ENCODE measurements at places on chromosomes 1 and 21.
A peak's percentile ranks its signal among the peaks of the same experiment; 100 is the strongest.

GRCh38 chr1:154406886-154407197 is 1.7 kb downstream of the IL6R start:
- DNase-seq, result no peak

DNA sequence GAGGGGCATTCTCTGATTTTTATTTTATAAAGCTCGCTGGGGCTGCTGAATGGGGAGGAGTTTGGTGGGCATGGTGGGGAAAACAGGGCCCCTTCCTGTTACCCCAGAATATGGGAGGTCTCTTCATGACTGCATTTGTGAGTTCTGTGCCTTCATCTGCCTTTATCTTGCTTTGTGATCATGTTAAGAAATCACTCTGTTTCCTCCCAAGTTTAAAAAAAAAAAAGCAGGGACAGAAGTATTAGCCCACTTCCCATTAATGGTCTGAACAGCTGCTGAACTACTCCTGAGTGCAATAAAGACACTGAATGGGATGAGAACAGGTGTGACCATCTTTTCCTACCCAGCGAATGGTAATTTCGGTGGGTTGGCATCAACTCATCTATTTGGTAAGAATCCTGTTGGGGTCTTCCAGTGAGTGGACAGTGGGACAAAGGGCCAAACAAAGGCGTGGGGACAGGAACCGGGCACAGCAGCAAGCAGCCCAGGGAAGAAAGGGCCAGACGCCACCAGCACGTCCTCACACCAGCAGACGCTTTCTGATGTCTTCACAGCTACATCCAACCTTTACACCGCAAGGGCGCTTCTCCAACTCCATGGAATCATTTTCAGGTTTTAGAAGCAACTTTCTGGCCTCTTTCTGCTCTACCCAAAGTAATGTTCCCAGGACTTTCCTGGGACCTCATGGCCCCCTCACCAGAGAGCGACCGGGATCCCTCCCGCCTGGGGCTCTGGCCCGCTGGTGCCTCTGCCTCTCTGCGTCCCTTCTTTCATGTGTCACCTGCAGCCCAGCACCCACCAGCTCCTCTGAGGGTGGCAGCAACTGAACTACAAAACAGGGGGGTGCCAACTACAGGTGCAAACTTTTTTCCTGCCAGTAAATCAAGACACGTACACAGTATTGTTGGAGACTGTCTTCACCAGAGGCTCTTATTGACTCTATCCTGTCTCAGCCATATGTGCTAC is 160.2 kb downstream of the ADSS2 start:
- DNase-seq, result no peak

DNA sequence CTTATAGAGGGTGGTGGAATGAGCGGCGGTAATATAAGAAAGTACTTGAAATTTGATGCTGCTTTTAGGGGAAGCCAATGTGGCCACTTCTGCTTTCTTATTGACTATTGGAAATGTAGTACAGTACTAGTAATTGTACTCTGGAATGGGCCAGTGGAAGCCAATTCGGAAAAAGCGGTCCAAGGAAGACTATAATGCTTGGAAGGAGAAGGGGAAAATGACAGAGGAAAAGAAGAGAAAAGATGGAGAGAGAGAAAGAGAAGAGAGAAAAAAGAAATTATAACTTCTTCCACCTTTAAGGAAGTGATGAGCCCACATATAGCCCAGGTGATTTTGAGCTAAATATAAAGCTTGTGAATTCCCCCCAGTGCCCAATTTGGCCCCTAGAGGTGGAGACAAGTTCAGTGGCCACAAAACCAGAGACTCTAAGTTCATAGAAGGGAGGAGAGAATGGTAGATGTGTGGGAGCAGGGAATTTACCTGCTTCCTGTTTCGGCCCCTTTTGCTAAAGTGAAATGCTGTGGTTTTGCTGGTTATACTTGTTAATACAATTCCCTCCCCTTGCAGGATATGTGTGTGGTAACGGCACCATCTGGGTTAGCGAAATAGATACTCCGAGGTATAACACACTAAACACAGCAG is 35.7 kb upstream of the DUSP10 start:
- DNase-seq, result no peak

DNA sequence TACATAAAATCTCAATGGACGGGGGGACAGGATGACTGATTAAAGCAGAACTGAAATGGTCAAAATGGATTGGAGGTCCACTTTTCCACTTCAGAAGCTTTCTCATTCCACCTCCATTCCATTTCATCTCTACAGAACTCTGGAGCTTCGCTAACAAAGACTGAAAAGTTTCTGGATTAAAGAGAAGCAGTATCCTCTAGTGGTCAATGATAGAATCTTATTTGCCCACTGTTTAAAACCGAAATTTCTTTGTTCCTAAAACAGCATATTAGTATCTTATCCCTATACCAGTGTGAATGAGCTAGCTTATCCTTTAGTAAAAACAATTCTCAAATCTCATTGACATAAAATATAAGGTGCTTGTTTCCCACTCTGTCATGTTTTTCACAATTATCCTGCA is 890.6 kb downstream of the KCNT2 start:
- DNase-seq, result peak; percentile 54

- DNase-seq, result no peak
Measured at GRCh38 chr1:108852221-108852975, 4.5 kb downstream of the AKNAD1 start.

- peak; percentile 30 for DNase-seq
Measured at GRCh38 chr21:32448803-32449594, 36.5 kb downstream of the EVA1C start.

DNA sequence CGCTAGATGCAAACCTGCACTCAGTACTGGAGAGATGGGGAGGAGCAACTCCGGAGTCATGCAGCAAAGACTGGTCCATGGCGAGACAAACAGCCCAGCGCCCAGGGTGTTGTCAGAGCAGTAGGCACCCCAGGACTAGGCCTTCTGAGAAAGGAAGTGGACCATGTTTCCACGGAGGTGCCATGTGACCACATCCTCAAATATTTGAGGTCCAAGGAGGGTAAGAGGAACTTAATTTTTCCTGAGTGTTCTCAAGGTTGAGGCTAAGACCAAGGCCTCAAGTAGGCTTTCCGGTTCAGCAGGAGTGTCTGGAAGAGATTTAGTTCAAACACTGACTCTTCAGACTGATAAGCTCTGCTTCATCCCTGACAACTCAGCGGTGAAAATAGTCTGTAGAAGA is 186.2 kb downstream of the RHOU start:
- DNase-seq, result no peak

DNA sequence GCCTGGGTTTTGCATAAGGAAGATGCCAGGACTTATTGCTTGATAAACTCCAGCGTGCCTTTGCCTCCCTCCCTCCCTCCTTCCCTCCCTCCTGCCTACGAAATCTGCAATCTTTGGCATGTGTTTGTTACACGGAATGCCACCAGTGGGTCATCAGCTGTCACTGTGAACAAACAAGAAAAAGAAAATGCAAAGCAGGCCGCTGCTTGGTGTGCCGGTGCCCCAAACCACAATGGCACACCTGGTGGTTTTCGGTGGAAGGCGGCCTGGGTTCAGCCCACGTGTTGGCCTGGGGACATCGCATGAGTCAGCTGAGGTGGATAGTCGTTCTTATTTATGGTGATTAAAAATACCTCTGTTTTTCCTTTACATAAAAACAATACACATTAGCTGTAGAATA is 16.3 kb upstream of the IFNLR1 start:
- DNase-seq, result no peak

DNA sequence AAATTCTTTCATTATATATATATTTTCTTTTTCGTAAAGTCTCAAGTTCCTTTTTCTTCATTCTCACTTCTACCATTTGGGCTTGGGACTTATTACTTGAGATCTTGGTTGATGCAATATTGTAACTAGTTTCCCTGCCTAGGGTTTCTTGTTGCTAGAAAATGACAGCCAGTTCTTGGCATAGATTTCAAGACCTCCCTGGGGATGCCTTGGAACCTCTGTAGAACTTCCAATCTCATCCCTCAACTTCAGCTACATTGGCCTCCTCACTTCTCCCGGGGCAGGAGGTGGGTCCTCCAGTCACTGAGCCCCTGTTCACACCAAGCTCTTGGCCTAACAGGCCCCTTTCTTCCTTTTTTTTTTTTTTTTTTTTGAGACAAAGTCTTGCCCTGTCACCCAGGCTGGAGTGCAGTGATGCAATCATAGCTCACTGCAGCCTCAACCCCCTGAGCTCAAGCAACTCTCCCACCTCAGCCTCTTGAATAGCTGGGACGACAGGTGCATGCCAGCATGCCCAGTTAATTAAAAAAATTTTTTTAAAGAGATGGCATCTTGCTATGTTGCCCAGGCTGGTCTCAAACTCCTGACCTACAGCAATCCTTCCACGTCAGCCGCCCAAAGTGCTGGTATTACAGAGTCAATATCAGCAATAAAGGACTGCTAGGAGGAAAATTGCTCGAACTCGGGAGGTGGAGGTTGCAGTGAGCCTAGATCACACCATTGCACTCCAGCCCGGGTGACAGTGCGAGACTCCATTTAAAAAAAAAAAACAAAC is 33.1 kb downstream of the MAP3K7CL start:
- peak; percentile 58 for DNase-seq

- DNase-seq, result no peak
Measured at GRCh38 chr1:242534753-242535152, 10.3 kb upstream of the PLD5 start.

- DNase-seq, result peak; percentile 78
Measured at GRCh38 chr1:201845331-201846083, 16.6 kb downstream of the IPO9 start.

- DNase-seq, result no peak
Measured at GRCh38 chr1:5910276-5910620, 82.0 kb downstream of the NPHP4 start.

- peak; percentile 46 for DNase-seq
Measured at GRCh38 chr1:75615613-75616435, 4.9 kb upstream of the SLC44A5 start.

- no peak for DNase-seq
Measured at GRCh38 chr1:174680101-174680500, 232.3 kb downstream of the GPR52 start.

DNA sequence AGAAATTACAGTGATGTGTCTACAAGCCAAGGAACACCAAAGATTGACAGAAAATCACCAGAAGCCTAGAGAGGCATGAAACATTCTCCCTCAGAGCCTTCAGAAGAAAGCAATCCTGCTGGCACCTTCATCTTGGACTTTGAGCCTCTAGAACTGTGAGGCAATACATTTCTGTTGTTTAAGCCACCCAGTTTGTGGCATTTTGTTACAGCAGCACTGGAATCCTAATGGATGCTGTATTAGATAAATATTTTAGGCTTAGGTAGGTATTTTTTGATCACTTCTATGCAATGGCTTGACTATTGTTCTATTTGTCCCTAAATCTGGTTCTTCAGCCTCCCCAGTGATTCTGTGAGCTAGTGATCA is 453.1 kb downstream of the LTN1 start:
- DNase-seq, result no peak

GRCh38 chr1:205832326-205832751 is 17.6 kb downstream of the PM20D1 start:
- no peak for DNase-seq

GRCh38 chr1:233193741-233194140 is 101.8 kb downstream of the PCNX2 start:
- no peak for DNase-seq

DNA sequence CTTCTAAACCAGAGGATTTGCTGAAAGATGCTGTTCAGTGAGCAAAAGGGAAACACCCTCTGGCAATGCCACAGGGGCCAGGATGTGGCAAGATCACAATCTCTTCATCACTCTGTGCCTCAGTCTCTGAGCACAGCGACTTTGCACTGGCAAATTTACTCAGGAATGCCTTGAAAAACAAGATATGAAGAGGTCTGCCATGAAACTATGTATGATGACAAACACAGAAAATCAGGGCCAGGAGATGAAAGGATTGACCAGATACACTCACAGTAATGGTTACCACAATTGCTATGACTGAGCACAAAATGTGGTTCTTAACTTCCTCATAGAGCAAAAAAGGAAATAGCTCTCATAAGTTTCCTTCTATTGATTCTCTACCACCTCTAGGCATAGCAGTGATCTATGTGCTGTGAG is 5.8 kb downstream of the TTC13 start:
- DNase-seq, result peak; percentile 48

DNA sequence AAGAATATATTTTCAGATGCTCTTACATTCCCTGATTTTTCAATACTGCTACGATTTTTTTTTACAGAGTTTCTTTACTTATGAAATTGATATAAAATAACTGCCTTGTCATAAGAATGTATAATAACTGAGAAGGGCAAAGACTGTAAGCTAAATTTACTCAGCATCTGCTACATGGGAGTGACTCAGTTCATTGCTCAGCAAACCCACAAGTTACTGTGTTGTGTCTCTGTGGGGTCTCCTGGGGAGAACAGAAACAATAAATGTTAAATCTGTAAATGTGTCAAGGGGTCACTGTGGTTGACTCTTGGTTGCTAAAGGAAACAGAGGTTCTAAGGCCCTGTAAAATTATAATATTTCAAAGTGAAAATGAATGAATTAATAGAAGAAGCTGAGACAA is 210.3 kb upstream of the CACYBP start:
- peak; percentile 92 for DNase-seq

GRCh38 chr1:230701895-230702768 is 11.8 kb downstream of the AGT start:
- DNase-seq, result no peak

DNA sequence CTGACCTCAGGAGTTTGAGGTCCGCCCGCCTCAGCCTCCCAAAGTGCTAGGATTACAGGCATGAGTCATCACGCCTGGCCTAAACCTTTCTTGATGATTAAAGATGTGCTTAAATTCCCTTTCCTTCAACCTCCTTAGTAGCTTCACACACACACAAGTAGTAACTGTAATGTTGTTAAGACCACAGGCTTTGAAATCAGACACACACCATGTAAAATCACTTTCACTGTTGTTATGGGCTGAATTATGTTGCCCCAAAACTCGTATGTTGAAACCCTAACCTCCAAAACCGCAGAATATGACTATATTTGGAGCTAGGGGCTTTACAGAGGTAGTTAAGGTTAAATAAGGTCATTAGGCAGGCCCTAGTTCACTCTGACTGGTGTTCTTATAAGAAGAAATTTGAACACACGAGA is 180.2 kb downstream of the NR5A2 start:
- DNase-seq, result no peak

DNA sequence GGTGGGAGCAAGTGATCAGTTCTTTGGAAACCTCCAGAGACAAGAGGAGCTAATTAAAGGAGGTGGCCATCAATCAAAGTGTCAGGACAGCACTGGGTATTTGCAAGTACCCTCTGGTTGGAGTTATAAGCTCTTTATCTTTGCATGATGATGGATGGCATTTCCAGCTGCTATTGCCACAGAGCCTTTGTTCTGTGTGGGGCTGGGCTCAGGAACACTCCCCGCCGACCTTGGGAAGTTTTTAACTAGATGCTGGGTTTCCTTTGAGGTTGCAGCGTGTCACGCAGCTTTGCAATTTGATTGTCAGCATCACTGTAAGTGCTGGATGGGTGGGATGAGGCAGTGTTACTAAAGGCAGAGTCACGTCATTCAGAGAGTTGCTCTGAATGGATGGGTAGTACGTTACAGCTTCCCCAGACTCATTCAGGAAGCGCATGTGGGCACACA is 68.9 kb downstream of the CNIH3 start:
- DNase-seq, result no peak

GRCh38 chr1:214857716-214858115 is 224.8 kb upstream of the KCNK2 start:
- peak; percentile 51 for DNase-seq

- DNase-seq, result peak; percentile 76
Measured at GRCh38 chr1:211260141-211261107, 1.3 kb downstream of the RCOR3 start.
